Mesenteric fat pad (tissue), 1 donor: ENCODE measurements at places on chromosomes 12 and 14.
A peak's percentile ranks its signal among the peaks of the same experiment; 100 is the strongest.

- DNase-seq: no peak
Observed at GRCh38 chr12:3190101-3190500, 112.9 kb downstream of the TSPAN9 start.

DNA sequence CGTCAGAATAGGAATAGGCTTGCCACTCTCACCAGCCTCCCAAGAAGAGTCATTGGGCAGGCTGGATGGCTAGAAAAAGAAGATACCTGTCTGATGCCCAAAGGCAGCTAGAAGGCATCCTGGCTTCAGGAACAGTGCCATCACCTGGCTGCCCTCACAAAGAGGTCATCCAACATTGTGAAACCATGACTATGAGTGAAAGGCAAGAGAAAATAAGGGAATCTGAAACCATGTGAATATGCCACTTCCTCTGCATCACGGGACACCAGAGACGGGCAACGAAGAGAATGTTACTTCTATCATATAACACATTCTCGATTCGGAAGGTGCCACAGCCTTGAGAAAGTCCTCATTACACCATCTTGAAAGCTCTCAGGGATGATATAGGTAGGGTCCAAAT lies 182.0 kb downstream of the DAD1 start:
- no peak for DNase-seq

GRCh38 chr12:131755305-131756113 lies 44.6 kb downstream of the SFSWAP start:
- DNase-seq: no peak

GRCh38 chr12:131700271-131700670 lies 10.6 kb upstream of the SFSWAP start:
- DNase-seq: no peak

DNA sequence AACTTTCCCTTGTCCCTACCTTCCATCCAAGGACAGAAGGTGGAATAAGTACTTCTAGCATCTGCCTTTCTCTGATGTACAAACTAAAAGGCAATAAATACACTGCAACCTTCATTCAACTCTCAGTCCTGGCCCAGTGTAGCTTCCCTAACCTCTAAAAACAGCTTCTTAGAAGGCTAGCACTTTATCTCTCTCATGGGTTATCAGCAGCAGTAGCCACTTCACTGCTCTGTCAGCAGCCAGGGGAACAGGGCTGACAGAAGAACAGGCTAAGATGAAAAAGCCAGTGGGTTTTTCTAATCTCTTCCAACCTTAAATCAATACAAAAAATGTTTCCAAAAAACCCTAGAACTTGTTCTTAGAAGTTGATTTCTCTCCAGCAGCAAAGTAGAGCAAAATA lies 13.2 kb downstream of the BAZ2A start:
- no peak for DNase-seq

DNA sequence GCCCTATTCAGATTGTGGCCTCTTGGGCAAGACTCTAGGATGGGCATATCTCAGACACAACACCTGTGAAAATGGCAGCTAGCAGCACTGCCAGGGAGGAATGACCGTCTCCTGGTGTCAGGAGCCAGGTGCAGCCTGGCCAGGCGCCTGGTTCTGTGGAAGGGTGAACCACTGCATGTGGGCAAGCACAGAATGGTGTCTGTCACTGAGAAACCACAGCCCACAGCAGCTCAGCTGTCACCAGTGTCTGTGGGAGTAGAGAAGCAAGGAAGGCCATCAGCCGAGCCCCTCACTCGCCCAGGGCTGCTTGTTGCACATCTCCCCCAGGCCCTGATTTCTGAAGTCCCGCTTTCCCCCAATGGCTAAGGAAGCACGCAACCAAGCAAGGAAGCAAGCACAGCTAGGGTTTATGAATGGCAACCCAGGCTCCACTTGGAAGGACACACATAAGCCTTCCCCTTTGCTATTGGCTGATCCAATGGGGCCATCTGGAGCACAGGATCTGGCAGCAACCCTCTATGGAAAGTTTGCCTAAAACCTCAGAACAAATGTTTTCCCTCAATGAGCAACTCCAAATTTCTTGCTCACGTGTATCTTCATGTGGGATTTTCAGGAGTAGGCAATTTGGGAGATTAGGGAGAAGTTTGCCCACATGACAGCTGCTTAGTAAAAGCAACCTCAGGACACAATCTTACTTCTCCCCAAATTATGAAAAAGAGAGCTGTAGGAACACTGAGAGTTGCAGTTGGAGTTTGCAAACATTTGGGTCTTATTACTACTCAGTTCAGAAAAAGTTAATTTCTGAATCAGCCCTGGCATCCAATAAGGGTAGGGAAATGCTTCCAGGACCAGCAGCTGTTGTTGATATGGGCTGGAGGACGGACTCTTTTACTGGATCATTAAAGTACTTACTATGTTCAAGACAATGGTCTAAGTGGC lies 44.7 kb downstream of the GPHB5 start:
- no peak for DNase-seq

DNA sequence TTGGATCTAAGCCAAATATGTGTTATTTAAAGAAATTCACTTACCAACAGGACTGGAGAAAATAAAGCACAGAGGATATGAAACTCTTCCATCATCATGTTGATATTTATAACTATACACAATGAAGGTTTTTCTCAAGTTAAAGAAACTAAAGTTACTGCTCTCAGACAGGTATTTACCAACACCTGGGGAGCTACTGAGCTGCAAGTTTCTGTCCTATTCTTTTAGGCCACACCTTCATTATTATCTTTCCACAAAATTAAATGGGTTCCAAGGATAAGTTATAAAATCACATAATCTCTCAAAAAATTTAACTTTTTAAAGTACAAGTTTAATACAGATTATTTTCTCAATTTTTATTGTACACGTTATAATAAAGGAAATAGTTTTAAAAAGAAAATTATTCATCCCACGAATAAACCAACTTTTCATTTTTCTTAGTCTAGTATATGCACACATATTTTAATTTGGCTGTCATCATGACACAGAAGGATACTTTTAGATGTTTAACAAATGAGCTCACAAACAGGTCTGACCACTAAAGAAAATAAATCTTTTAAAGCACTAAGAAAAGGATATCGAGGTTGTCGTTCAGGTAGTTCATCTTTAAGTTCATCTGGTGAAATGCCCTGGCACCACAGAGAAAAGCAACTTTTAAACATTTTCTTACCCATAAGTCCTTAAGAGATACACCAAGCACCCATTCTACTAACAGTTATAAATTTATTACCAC lies 7.8 kb downstream of the GMFB start:
- DNase-seq: no peak

DNA sequence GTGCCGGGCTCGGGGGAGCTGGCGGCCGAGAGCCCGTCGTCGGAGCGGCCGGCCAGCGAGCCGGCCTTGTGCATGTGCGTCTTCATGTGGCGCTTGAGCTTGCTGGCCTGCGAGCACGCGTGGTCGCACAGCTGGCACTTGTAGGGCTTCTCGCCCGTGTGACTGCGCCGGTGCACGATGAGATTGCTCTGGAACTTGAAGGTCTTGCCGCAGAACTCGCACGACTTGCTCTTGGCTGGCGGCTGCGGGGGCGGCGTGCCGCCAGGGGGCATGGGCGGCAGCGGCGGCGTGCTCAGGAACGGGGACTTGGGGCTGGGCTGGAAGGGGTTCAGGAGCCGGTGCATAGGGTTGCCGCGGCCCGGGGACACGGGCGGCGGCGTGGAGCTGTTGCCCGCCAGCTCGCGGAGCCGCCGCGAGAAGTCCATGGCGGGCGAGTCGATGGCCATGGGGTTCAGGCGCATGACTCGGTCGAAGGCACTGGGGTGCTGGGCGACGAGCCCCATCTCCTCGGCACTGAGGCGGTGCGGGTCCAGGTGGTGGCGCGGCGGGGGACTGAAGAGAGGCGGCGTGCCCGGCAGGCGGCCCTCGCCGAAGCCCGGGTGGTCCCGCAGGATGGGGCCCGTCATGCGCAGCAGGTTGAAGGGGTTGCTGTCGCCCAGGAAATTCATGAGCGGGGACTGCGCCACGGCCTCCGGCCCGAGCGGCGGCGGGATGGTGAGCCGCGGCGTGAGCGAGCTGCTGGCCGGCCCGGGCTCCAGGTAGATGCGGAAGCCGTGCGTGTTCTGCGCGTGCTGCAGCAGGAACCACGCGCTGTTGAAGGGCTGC lies 96.5 kb downstream of the BCL11B start:
- DNase-seq: peak; percentile 86

DNA sequence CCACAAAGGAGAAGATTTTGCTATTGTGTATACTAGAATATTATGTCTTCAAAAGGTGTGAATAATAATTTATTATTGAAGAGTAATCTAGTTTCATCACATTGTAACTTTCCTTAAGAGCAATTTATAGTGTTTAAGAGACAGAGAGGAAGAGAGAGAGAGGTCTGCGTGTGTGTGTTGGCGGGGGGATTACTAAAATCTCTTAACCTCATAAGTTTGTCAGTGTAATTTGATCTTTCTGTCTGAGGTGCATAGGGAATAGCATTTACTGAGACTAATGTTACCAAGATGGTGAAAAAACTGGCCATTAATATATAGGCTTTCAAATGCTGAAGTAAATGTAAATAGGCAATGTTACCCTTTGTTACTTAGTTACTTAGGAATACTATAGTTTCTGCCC lies 48.2 kb upstream of the BTG1 start:
- no peak for DNase-seq

- DNase-seq: no peak
Observed at GRCh38 chr14:105665951-105666277, 139.5 kb downstream of the TMEM121 start.

- DNase-seq: no peak
Observed at GRCh38 chr12:132502149-132502881, 12.4 kb downstream of the FBRSL1 start.

DNA sequence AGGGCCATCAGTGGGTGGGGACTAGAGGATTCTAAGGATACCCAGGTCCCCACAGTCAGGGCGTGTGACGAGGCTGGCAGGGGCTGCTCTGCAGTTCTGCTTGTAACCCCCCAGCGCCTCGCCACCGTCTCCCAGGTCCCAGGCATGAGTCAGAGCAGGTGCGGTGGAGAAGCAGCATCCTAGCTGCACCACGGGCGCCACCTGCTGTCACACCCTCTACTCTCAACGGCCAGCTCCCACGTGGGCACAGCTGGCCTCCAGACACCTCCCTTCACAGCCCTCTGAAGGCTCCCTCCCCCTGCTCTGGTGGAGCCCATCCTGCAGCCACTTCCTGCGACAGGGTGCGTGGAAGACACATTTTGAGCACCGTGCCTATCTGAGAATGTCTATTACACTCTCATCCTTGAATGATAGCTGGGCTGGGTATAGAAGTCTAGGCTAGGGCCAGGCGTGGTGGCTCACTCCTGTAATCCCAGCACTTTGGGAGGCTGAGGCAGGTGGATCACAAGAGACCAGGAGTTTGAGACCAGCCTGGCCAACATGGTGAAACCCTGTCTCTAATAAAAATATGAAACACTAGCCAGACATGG lies 6.9 kb upstream of the NUDT14 start:
- DNase-seq: no peak

DNA sequence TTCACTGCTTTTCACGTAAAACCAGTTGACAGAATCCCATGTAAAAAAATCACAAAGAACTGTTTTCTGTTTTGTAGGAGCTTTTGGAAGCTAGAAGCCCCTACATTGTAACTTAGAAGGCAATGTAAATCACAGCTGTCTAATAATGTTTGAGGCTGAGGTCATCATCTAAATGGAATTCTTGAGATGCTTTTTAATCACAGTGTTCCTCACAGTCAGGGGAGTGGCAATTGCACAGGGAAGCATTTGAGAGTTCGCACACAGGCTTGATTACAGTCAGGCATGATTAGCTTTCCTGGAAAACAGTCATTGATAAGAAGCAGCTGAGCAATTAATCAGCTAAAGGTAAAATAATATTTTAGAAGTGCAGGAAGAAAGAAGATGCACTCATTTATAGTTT lies 2.9 kb downstream of the SLC17A8 start:
- no peak for DNase-seq
